Activated CD4-positive, alpha-beta T cell treated with anti-CD3 and anti-CD28 coated beads, Interleukin-2, amount 50 U/mL, for 16 hours (primary cell): ENCODE measurements at places on chromosomes 2 and 18.
A peak's percentile ranks its signal among the peaks of the same experiment; 100 is the strongest.

DNA sequence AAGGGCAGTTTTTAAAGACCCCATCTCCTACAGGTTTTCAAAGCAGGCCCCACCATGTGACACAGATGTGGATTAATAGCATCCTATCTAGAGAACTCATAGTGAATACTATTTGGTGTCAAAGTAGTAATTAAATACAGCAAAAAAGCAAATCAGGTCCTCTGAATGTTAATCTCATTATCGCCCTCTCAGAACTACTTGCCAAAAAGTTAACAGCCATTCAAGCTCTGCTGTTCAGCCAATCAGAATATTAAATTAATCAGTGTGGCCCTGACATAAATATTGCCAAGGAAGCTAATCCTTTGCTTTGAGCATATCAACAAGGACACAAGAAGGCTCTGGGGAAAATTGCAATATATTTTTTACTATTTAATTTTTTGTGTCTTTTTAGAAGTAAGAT lies 428.9 kb upstream of the SOX11 start:
- DNase-seq, result no peak

DNA sequence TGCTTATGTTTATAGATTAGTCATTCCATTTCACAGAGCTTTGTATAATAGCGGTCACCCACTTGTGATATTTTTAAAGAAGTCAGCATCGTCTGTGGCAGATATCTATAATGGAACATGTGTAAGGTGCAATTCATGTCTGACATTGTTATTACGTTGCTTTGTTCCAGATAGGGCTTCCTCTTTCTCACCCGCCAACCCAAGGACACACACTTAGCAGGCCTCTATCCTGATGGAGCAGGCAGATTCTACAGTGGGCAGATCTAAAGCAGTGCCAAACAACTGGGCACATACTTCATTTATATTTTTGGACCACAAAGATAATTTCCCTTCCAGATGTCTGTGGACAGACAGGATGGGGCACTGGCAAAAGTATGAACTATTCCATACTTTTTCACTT lies 573.1 kb downstream of the TDRD15 start:
- no peak for DNase-seq

DNA sequence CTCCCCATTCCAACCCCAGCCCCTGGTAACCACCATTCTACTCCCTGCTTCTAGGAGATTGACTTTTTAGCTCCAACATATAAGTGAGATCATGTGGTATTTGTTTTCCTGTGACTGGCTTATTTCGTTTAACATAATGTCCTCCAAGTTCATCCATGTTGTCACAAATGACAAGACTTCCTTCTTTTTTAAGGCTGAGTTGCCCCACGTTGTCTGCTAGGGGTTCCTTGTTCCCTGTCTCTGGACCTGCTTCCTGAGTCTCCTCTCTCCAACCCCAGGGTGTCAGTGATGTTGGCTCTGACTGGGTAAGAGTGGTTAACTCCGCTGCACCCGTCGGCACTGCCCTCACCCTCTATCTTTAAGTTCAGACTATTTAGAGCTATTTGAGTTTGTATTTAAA lies 175.2 kb downstream of the SH3RF3 start:
- DNase-seq, result no peak

- DNase-seq, result no peak
Observed at GRCh38 chr2:215879977-215880940, 133.1 kb downstream of the MREG start.

- no peak for DNase-seq
Observed at GRCh38 chr2:218128781-218129457, 3.1 kb downstream of the CXCR2 start.

DNA sequence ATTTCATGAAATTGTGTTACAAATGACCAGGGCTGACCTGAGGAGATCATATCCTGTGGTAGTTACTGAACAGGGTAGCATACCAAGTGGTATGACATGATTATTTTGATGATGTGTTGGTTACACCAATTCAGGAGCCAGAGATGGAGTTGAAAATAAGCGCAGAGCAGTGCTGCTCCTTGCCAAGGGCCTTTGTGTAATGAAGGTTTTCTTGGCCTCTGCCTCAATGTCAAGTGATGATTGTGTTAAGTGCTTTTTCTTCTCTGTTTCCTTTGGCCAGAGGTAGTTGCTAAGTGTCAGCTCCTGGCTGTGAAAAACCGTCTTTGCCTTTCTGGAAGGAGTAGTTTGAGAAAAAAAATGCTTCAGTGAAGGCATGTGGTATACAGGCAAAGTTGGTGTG lies 131.2 kb downstream of the CERS6 start:
- no peak for DNase-seq

GRCh38 chr2:204228169-204228886 lies 291.8 kb downstream of the ICOS start:
- no peak for DNase-seq

DNA sequence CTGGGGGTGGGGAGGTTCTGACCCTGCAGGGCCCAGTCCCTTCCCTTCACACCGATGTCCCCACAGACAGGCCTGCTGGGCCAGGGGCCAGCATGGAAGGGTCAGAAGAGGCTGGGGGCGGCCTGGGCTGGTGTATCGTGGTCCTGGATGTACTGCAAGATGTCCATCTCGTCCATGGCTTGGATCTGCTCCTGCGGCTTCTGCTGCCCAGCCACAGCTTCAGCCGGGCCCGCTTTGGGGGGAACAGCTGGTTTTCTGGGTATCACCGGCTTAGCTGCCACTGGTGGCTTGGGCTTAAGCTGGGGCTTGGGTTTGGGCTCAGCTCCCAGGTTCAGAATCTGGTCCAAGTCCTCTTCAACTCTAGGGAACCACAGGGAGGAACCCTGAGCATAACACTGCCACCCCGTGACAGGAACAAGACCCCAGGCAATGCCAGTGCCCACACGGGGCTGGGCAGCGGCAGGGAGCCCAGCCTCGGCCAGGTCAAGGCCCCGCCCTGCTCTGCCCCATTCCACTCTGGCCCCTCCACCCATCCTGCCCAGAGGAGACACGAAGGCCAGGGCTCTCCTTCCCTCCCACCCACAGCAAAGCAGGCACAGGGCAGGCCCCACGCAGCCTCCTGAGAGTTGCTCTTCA lies 31.9 kb downstream of the HS1BP3 start:
- DNase-seq, result no peak

GRCh38 chr2:38148501-38148900 lies 72.5 kb upstream of the CYP1B1 start:
- no peak for DNase-seq

- no peak for DNase-seq
Observed at GRCh38 chr2:72117718-72118117, 29.9 kb downstream of the CYP26B1 start.

DNA sequence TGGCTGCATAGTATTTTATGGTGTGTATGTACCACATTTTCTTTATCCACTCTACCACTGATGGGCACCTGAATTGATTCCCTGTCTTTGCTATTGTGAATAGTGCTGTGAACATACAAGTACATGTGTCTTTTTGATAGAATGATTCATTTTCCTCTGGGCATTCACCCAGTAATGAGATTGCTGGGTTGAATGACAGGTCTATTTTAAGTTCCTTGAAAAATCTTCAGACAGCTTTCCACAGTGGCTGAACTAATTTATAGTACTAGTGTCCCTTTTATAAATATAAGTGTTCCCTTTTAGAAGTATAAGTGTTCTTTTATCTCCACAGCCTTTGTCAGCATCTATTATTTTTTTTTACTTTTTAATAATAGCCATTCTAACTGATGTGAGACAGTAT lies 303.9 kb upstream of the EPHA4 start:
- DNase-seq, result no peak

GRCh38 chr2:160425434-160426151 lies 68.0 kb downstream of the RBMS1 start:
- DNase-seq, result no peak

- no peak for DNase-seq
Observed at GRCh38 chr18:79323471-79323870, 72.3 kb upstream of the NFATC1 start.

DNA sequence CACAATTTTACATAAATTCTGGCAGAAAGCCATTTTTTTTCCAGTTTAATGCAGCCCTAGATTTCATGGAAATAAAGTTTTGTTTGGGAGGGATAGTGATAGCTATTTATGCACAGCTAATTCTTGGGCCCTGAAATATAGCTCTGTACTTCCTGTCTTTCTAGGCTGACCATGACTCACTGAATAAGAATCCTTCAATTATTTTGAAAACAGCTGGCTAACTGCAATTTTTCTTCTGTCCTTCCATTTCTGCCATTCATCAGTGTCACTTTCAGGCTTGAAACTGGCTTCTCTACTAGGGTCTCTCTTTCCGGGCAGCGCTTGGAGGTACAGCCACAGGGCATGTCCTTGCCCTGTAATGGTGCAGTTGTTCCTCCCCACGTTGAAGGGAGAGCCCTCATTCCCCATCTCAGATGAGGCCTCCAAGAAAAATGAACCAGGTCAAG lies 97.1 kb upstream of the TMEM178A start:
- DNase-seq, result no peak

DNA sequence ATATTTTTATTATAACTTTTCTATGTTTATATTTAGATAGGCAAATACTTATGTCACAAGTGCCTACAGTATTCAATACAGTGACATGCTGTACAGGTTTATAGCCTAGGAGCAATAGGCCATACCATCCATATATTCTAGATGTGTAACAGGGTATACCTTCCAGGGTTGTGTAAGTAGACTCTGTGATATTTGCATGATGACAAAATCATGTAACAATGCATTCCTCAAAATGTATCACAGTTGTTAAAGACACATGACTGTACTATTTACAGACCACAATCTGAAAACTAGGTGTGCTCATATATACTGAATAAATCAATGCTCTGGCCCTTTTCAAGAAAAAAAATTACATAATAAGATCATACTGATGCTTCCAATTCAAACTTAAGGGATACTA lies 433.2 kb upstream of the RGPD4 start:
- no peak for DNase-seq

DNA sequence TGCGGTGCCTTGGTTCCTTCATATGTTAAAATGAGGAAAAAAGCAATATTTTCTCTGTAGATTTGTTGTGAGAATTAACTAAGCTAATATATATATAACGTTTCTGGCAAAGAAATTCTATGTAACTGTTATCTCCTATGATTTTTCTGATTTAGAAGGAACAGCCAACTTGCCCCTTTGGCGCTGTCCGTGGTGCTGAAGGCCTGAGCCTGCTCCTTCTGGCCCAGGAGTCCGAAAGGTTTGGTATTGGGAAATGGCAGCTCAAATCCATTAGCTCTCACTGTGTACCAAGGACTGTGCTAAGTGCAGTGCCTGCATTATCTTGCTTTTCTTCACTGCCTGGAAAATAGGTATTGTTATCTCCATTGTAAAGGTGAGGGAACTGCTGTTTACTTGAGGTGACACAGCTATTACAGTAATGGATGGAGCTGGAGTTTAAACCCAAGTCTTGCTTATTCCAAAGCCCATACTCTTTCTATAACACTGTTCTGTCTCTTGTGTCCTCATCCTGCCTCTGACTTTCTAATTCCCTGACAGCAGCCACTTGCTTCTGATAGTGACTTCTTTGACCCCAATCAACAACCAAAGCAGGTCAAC lies 52.2 kb downstream of the C1QL2 start:
- DNase-seq, result peak; percentile 11

DNA sequence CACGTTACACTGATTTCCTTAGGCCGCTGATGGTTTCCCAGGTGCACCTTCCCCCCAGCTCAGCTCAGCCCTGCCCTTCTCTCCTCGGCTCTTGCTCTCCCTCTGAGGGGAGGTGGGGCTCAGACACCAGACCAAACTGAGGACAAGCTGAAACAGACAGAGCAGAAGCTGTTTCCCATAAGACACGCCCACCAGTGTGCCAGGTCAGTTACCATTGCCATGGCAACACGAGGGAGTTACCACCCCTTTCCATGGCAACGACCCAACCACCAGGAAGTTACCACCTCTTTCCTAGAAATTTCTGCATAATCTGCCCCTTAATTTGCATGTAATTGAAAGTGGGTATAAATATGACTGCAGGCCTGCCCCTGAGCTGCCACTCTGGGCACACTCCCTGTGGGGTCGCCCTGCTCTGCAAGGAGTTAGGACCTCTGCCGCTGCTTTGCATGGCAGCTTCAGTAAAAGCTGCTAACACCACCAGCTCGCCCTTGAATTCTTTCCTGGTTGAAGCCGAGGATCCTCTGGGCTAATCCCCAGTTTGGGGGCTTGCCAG lies 120.9 kb upstream of the SMIM21 start:
- DNase-seq, result peak; percentile 10

DNA sequence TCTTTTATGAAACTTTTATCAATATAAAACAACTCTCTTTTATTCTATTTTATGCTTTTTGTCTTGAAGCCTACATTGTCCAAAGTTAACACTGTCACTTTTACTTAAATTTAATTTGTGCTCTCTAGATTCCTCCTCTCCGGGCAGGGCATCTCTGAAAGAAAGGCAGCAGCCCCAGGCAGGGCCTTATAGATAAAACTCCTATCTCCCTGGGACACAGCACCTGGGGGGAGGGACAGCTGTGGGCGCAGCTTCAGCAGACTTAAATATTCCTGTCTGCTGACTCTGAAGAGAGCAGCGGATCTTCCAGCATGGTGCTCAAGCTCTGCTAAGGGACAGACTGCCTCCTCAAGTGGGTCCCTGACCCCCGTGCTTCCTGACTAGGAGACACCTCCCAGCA lies 447.7 kb upstream of the FANCL start:
- no peak for DNase-seq

DNA sequence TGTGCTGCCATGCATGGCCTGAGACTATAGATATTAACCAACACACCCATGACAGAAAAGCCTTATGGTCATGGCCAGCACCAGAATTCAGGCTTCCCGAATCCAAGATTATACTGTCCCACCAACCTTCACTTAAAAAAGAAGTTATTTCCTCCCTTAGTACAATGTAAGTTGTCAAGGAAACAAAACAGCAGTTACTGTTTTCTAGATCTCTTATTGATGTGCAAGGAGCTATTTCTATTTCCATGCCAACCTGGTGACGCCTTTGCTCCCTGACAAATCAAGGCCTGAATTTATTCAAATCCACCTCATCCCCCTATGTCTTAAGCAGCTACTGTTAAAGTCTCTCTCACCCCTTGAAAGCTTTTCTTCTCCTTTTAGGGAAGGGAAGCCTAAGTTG lies 249.3 kb downstream of the ZNF521 start:
- no peak for DNase-seq

- DNase-seq, result no peak
Observed at GRCh38 chr2:162919111-162919510, 80.5 kb upstream of the KCNH7 start.

DNA sequence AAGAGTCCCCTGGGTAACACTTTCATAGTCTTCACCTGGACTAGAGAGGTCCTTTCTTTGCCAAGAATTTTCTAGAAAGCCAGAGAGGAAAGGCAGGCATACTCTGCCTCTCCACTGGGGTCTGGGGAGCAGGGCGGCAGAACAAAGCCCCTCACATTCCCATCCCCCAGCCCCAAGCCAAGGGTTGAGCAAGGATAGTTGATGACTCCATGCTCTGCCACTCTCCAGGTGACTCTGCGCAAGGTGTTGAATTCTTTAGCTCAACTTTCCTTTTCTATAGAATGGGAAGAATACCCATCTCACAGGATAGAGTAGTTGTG lies 2.9 kb upstream of the GDF7 start:
- DNase-seq, result no peak
